ENCODE measurements at places on chromosomes 2 and 18.

DNA sequence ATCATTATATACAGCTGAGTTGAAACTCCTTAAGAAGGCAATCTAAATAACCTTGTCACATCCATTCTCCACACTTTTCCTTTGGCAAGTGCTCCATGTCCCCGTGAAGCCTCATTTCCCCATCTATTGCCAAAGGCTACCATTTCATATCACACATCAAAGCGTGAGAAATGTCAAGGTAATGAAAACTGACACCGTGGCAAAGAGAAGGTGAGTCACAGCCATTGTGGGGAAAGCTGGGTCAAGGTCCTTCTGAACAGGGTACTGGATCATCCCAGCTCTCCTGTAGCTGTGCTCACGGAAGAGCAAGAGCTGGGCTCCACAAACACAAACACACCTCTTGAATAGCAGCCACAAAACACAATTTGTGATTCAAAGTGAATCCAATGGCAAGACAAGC is 58.2 kb upstream of the REG3G start:
- no peak for DNase-seq

GRCh38 chr2:19577723-19578122 is 219.3 kb upstream of the OSR1 start:
- no peak for DNase-seq

- DNase-seq: no peak
These were observed 63.9 kb upstream of the TUBA3E start for GRCh38 chr2:130261970-130262760.

DNA sequence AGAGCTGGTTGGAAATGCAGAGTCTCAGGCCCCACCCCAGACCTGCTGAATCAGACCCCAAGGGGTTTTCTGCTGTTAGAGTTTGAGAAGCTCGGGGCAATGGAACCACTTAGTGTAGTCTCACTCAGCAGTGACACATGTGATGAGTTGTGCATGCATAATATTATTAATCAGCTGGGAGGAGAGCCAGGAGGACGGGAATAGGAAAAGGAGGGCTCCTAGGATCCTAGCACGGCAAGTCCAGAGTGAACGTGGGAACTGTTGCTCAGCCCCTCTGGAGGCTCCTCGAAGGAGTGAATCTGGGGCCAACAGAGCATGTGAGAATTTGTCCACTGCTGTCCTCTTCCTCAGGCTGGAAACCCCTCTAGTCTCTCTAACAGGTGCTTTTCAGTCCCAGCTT is 87.1 kb downstream of the HS1BP3 start:
- no peak for DNase-seq

DNA sequence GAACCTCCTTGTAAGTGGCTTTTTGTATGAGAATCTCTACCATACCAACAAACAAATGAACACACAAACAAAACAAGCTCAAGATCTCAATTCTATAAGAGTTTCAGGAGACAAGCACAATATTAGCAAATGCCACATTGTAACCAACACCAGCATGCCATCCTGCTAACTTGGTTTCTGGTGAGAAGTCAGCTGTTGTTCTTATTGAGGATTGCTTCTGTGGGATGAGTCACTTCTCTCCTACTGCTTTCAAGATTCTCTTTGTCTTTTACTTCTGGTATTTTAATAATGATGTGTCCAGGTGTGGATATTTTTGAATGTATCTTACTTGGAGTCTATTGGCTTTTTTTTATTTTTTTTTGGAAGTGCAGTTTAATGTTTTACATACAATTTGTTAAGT is 131.7 kb downstream of the BCL2L11 start:
- DNase-seq: no peak

- no peak for DNase-seq
These were observed 13.8 kb upstream of the MRPL19 start for GRCh38 chr2:75632813-75633212.

DNA sequence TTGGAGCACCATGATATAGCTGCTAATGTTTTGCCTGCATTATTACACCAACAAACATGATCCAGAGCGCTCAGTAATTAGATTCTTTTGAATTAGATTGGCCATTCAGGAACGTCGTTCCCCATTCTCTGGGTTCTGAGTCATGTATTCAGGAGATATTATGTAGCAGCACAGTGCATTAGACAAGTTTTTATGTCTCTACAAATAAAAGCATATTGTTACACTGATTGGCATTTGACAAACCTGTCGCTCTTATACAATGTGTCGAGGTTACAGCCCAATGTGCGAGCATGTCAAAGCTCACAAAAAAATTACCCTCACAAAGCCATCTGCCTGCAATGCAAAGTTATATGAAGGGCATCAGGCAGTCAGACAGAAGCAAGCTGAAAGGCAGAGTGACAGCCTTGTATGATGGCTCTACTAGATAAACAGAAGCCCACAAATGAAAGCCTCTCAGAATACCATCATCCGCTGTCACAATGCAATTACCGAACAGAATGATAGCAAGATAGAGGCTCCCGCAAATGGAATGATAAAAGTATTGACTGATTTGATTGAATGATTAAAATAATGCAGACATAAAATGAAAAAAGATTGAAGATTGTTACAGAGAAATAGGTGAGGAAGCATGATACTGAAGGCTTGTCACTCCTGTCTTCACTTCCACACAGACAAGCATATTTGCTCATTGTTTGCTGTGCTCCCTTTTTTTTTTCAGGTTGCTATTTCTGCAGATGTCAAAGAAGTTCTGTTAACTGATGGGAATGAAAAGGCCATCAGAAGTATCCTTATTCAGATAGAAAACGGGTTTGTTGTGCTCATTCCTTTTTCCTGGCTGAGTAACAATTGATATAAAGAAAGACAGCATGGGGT is 234.6 kb upstream of the SIX3 start:
- no peak for DNase-seq
